ENCODE measurements at places on chromosomes 12 and 14.

GRCh38 chr14:23577004-23577681 lies 1.4 kb downstream of the JPH4 start:
- DNase-seq, result no peak

- no peak for DNase-seq
These were observed 11.7 kb downstream of the TTC7B start for GRCh38 chr14:90804292-90805083.

- no peak for DNase-seq
These were observed 64.7 kb upstream of the CISTR start for GRCh38 chr12:53816360-53817020.

DNA sequence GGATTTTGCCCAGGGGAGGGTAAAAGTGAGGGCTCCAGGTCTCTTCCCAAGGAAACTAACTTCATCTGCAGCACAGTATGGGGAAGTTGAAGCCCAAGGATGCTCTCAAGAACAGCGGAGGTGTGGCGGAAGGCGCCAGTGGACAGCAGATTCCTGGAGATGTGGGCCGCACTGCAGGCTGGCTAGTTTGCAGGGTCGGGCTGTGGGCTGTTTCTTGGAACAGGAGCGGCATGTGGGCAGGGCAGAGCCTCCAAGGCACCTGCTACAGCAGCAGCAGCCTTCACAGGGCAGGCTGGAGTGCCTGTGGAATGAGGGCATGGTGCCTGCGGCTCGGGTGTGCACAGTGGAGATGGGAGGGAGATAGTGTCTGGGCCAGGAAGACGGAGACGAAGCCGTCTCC lies 100.0 kb upstream of the SFSWAP start:
- DNase-seq, result no peak

- DNase-seq, result no peak
These were observed 21.8 kb upstream of the SPPL3 start for GRCh38 chr12:120925740-120926563.

- no peak for DNase-seq
These were observed 201.0 kb downstream of the TMX1 start for GRCh38 chr14:51441001-51441400.

DNA sequence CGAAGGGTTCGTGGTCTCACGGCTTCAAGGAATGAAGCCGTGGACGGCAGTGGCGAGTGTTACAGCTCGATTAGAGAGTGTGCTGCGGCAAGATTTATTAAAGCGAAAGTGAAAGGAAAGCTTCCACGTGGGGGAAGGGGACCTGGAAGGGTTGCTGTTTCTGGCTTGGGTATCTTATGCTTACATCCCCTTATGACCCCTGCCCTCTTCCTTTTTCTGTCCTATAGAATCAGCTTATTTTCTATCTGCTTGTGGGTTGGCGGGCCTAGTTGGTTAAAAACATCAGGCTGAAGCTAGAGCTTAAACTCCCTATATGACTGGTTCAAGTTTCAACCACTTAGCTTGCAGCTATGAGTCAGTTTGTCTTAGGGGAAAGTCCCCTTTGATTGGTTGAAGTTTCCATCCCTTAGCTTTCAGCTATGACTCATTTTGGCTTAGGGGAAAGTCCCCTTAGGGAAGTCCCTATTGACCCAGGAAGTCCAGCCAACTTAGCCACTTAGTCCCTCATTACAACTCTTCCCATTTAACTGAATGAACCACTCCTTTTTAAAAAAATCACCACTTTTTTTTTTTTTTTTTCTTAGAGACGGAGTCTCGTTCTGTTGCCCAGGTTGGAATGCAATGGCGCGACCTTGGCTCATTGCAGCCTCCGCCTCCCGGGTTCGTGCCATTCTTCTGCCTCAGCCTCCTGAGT lies 1494.7 kb upstream of the TMEM132C start:
- DNase-seq, result peak; percentile 98

DNA sequence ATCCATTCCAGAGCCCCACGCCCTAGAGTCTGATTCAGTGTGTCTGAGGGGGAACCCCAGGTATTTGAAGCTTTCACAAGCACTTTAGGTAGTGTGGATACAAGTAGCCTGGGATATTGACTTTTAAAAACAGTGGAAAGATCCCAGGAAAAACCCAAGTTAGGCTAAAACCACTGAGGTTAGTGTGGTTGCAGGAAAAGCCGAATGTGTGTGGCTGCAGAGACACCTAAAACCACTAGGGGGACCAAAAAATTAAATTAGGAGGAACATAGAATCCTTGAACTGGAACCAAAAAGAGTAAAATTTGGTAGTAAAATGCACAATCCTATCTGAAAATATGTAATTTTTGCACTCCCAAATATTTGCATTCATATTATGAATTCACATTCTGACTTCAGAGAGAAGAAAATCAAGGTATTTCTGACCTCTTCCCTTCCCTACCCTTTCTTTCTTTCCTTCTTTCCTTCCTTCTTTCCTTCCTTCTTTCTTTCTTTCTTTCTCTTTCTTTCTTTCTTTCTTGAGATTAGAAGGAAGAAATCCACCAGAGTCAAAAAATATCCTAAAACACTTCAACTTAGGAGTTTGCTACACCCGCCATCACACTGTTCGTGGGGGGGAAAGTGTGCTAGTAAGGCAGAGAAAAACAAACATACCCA lies 37.8 kb downstream of the SLCO1A2 start:
- peak; percentile 35 for DNase-seq

DNA sequence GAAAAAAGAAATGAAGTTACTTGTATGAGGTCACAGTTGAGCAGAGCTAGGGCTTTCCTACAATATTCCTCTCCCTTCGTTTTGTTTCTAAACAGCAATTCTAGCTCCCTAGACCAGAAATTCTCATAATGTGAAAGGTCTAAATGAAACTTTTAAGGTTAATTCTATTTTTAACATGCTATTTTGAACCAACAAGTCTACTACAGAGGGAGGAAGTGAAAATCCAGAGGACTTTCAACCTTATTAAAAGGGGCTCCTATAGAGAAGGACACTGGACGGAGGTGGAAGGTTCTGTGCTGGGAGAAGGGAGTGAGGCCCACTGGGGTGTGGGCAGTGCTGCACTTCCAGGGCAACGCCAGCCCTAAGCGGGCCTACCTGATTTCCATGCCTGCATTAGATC lies 13.4 kb downstream of the GSG1 start:
- DNase-seq, result no peak

GRCh38 chr14:46063872-46064271 lies 587.7 kb downstream of the RPL10L start:
- no peak for DNase-seq

DNA sequence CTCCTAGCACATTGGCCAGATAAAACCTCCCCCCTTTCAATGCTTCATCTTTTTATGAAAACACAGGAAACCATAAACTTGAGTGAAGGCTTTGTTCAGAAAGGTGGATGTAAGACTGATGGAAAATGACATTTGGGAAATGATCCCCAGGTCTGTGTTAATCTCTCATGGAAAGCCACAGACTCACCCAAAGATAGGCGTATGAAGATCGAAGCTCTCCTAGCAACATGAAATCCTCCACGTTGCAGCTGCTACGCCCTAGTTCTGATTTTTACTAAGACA lies 63.4 kb upstream of the PTGR2 start:
- no peak for DNase-seq

DNA sequence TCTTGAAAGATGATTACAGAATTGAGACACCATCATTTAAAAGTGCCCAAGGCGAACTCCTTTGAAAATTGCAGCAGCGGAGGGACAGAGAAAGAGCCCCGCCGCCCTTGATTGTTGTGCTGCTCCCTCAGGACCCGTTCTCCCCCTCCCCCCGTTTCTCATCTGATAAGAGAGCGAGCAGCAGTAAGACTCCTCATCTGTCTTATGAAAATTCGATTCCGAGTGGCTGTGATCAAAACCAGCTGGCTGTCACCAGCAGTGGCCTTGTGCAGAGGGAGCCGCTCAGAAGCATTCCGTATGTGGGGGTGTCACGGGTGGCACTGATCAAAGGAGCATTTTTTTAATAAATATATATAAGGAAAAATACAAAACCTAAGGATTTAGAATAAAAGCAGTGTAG lies 78.0 kb upstream of the GPATCH2L start:
- DNase-seq, result no peak

DNA sequence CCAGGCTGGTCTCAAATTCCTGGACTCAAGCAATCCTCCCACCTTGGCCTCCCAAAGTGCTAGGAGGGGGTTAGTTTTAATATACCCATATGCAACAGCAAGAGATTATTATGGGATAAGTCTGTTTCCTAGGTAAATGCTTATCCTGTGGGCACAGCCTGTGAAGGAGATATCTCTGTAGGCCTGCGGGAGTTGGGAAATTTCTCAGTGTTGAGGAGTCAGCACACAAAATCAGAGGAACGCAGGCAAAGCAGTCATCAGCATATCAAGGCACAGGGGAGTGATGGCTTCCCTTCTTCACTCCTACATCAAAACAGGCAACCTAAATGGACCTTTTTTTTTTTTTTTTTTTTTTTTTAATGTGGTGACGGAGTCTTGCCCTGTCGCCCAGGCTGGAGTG lies 20.9 kb upstream of the TMED10 start:
- no peak for DNase-seq

DNA sequence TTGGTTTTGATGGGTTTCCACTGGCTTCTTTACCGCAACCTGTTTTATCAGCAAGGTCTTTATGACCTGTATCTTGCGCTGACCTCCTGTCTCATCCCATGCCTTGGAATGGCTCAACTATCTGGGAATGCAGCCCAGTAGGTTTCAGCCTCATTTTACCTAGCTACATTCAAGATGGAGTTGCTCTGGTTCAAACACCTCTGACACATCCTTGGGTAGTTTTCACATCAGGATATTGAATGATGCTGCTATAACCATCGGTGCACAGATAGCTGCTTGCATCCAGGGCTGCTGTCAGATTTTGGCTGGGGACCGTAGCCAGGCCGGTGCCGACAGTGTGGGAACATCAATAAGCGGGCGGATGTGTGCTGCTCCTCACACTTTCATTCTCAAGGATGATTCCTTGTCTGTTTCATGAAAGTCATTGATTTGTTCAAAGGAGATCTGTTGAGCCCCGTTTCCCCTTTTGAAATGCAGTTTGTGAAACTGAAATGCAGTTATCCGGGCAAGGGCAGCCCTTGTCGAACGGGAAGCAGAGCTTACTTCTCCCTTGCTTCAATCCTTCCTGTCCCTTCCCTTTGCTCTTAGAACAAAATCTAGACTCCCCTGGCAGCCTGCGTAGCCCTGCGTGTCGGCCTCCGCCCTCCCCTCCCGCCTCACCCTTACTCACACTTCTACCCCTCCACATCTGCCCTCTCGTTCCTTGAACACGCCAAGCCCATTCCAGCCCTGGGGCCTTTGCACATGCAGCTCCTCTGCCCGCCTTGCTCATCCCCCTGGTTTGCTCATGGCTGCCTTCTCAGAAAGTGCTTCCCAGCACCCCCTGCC lies 49.2 kb upstream of the NCOR2 start:
- no peak for DNase-seq

GRCh38 chr12:22064968-22065367 lies 18.9 kb downstream of the CMAS start:
- no peak for DNase-seq

GRCh38 chr12:79373896-79374499 lies 316.8 kb downstream of the PAWR start:
- DNase-seq, result no peak

GRCh38 chr12:12870465-12870864 lies 20.9 kb upstream of the GPRC5A start:
- DNase-seq, result peak; percentile 98

DNA sequence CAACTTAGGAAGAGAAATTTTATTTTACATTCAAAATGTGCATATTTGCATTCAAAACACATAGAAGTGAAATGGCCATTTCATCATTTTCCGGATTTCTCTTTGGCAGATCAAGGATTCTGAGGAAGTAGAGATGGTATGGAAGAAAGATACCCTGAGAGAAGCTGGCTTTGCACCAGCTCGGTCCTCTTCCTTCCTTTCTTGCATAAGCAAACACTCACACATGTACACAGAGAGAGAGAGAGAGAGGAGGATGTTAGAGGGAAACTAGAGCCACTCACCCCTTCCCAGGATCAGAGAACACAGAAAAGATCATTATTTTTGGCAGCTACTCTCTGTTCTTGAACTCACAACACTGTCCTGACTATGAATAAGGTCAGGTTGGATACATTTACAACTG lies 15.6 kb upstream of the PLEKHD1 start:
- DNase-seq, result no peak

GRCh38 chr14:39880965-39881364 lies 448.7 kb upstream of the FBXO33 start:
- DNase-seq, result no peak

DNA sequence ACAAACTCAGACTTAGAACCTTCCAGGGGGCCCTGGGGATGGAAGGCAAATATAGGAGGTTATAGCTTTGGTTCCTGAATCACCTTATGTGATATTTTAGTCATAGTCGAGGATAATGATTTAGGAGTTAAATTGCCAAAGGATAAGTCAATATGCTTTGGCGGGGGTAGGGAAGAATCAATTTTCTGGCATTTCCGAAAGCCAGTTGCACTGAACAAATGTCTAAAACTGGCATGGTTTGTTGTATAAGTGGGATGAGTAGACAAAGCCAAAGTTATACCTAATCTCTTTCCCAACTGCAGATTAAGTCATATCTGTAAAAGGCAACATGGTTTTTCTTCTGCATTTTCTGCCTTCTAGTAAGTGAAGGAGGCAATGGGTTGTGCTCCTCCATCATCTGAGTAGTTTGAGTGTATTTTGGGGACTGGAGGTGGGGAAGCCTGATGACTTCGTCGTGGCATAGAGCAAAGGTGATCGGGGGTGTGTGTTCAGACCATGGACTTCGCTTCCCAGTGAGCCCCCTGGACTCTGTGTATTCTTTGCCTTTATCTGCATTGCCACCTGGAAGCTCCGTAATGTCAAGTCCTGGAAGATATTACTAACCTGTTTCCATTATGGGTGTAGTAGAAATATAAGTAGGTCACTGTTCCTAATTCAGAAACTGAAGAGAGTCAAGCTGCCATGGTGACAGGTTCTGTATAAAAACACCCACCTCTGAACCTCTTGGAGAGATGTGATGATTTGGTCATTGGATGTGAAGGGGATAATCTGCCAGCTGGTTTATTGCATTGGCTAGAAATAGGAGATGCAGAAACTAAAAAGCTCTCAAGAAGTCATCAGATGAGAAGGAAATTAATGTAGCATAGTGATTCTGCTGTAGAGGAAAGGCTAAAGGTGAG lies 24.5 kb downstream of the PPFIBP1 start:
- no peak for DNase-seq

Data from SW 1271 (cell line).